Ovary (tissue), 10 donors: ENCODE measurements at places on chromosomes 12 and 14.

GRCh38 chr12:119229837-119230236 lies 51.1 kb downstream of the HSPB8 start:
- DNase-seq, result no peak

GRCh38 chr12:63822352-63822751 lies 22.1 kb upstream of the SRGAP1 start:
- DNase-seq, result no peak

DNA sequence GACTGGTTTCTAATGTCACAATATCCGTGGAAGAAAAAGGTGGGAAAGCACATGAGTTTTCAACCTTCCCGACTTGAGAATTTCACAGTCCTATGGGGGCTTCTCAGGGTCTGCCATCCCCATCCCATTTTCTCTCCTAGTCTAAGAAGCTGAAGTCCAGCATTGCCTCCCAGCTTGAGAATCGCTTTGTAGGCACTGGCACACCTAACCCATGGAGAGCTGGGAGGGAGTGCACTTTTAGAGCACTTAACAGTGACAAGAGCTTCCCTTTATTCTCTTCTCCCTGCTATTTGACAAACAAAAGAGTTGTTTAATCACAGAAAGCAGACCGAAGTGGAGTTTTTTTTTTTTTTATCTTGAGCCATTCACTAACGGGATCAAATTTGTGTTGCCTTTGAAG lies 22.8 kb upstream of the SRRM4 start:
- DNase-seq, result no peak

GRCh38 chr12:109706747-109707469 lies 6.7 kb upstream of the FAM222A start:
- DNase-seq, result no peak

DNA sequence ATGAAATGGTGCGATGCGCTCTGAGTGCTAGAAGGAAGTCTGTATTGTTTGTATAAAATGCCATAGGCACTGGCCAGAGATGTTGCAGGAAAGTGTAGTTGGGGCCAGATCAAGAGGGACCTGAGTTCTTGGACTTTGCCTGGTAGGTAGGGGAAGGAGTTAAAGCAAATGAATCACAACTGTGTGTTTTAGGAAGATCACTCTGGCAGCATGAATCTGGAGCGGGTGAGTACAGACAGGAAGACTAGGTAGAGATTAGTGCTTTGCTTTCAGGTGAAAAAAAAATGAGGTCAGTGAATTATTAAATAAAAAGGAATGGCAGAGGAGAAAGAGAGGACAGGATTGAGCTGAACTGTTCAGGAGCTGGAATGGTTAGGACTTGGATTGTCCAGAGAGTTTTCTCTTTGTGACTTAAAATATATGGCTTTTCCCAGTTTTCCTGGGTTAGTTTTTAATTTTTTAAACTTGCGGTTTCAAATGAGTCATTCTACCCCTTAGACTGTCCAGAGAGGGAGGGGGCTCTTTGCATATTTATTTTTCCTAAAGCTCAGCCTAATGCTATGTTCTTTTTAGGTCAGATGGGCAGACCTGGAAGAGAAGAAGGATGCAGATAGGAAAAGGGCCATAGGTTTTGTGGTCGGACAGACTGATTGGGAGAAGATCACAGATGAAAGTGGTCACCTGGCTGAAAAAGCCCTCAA lies 41.1 kb downstream of the PROX2 start:
- DNase-seq, result no peak

DNA sequence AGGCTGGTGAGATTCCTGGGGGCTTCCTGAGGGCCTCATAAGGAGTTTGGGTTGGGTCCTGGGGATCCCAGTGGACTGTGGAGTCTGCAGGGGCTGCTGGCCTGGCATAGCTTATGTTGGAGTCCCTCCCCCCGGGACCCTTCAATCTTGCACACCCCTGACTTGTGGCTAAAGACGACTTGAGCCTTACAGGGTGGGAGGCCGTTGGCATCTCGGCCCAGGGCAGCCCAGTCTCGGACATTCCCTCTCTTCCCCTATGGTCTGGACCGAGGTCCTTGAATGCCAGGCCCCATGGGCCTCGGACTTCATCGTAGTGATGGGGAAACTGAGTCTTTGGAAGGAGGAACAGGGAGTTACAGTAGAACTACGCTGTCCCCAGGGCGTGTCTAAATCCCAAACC lies 12.5 kb downstream of the RTL1 start:
- no peak for DNase-seq

GRCh38 chr12:104752016-104752415 lies 206.1 kb downstream of the SLC41A2 start:
- no peak for DNase-seq

GRCh38 chr12:62536546-62536945 lies 69.9 kb downstream of the MON2 start:
- DNase-seq, result no peak

DNA sequence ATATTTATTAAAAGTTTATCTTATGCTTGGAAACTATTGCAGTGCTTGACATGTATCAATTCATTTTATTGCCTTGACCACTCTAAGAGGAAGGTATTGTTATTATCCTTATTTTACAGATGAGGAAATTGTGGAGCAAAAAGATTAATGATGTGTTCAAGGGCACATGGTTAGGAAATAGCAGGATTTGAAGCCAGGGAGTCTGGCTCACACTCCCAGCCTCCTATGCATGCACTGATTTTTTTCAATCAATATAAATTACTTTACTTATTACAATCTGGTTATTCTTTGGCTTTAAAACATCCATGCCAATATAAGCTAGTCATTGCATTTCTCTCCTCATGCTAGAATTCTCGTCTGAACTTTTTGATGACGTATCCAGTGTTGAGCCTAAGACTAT lies 94.2 kb upstream of the TBX5 start:
- DNase-seq, result no peak

DNA sequence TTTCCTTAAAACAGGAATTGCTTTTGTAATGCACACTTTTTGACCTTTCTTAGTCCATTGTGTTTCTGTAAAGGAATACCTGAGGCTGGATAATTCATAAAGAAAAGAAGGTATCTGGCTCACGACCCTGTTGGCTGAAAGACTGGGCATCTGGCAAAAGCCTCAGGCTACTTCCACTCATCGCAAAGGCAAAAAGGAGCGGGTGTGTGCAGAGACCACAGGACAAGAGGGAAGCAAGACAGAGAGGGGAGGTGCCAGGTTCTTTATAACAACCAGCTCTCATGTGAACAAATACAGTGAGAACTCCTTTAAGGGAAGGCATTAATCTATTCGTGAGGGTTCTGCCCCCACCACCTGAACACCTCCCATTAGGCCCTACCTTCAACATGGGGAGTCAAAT lies 182.1 kb downstream of the C12orf50 start:
- DNase-seq, result no peak
